Cerebellar nuclear complex (tissue), 1 donor: ENCODE measurements at places on chromosomes 2 and 18.

- DNase-seq: no peak
Measured at GRCh38 chr18:48304906-48305693, 104.1 kb downstream of the ZBTB7C start.

GRCh38 chr18:78762753-78763152, 216.9 kb upstream of the SALL3 start:
- DNase-seq: no peak

GRCh38 chr2:32715391-32715841, 87.6 kb downstream of the TTC27 start:
- no peak for DNase-seq

GRCh38 chr2:230008708-230009066, 60.0 kb downstream of the SLC16A14 start:
- no peak for DNase-seq

GRCh38 chr18:574865-575645, 5.1 kb upstream of the CETN1 start:
- DNase-seq: no peak

DNA sequence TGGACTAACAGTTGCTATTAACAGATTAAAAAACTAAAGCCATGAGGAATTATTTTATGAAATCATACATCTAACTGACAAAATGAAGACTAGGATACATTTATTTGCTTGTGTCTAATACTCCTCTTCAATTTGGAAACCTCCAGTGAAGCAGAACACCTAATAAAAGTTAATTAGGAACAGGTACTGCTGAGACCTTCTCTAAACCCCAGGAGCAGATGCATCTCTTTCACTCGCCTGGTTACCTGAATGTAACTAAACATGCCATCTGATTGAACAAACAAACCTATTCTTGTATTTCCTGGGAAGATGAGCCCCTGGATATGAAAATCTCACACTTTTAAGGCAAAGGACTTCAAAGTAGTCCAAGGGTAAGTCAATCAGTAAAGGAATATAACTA, 898.2 kb downstream of the NRXN1 start:
- peak; percentile 69 for DNase-seq

- no peak for DNase-seq
Measured at GRCh38 chr2:216424274-216424673, 12.0 kb downstream of the SMARCAL1 start.

DNA sequence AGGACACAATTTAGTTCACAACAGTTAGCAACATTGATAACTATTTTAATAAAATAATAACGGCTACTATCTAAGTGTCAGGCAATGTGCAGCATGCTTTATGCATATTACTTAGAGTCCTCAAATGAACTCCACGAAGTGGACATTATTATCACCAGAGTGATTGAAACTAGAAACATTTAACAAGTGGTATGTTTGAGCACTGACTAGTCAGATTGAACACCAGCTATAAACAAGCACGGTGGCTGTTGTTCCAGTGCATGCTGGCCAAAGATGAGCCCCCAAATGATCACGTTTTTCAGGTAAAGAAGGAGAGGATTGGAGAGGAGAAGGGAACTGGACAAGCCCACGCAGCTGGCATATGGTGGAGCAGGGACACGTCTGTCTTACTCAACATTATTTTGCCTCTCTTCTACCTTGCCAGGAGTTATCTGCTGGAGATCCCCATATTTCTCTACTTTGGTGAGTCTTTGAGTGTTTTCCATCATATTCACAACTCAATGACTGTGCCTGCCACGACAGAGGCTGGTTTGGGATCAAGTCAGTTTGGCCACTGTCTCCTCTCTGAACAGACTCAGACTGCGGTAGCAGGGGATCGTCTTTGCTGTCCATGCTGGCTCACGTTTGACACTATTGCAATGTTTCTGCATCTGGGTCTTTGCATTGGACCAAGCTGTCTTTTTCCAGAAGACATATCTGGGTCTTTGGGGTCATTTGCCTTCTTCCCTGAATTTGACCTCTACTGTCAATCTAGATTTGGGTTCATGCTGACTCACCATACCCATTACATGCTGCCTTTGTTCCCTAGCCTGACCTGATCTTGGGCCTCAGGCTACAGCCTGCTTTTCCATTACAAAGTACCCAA, 66.0 kb upstream of the ACSL3 start:
- DNase-seq: no peak

DNA sequence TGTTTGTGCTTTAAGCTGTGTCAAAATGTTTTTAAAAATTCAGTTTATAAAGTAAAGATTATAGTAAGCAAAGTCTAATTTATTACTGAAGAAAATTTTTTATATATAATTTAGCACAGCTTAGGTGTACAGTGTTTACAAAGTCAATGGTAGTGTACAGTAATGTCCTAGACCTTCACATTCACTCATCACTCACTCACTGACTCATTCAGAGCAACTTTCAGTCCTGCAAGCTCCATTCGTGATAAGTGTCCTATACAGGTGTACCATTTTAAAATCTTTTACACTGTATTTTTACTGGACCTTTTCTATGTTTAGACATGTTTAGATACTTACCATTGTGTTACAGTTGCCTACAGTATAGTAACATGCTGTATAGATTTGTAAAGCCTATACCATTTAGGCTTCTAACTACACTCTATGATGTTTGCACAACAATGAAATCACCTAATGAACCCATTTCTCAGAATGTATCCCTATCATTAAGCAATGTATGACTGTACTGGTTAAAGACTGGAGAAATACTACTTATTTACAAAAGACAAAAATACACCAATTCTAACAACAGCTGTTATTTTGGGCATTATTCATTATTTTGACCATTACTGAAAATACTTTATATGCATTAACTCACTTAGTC, 95.1 kb downstream of the STRN start:
- DNase-seq: no peak

DNA sequence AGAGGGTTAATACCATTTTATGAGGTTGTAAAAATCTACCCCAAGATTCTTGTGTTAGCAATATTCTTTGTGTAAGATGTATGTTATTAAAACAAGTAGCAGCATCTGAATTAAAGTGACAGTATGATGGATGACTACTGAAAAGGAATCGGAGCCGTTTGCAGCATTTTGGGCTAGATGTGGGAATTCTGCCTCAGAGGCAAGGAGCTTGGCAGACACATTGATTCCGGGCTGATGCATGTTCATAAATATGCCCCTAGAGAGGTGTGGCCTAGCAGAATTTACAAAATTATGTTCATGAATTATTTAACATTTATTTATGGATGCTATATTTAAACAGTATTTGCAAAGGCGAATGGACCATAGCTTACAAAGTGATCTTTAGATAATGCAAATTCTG, 389.0 kb upstream of the ETAA1 start:
- no peak for DNase-seq

GRCh38 chr2:177188482-177189469, 23.8 kb upstream of the HNRNPA3 start:
- no peak for DNase-seq

- no peak for DNase-seq
Measured at GRCh38 chr2:66217039-66217585, 217.8 kb upstream of the MEIS1 start.

- no peak for DNase-seq
Measured at GRCh38 chr2:23002234-23002633, 382.7 kb upstream of the KLHL29 start.

- no peak for DNase-seq
Measured at GRCh38 chr2:41414486-41415230, 633.2 kb upstream of the PKDCC start.

DNA sequence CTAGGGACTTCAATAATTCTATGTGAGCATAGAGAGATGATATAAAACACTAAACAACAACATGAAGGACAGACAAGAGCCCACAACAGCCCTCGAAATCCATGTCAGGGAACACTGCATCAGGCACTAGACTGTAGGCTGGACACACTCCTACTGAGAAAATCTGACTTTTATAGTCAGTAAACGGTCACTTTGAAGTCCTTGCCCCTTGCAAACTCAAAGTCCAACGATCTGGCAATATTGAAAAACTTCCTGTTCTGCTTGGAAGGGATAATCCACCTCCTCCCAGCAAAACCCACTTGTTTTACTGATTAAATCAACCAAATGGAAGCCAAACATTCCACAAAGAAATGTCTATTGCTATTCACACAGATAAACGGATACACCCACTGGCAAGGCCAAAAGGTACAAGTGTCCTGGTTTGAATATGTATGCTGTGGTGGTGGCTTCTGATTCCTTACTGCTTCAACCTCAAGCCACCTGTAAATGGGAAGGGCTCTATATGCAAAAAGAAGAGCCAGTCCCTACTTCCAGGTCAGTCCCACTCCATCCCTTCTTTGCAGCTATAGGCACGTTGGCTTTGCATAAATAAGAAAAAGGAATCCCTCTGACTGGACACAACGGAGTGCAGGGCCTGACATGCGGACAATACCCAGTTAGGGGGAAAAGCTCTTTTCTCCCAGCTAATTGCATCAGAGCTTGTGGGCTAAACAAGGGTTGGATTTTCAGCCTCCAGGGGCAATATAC, 56.6 kb downstream of the STK39 start:
- DNase-seq: no peak

GRCh38 chr2:74424139-74424992, 2.8 kb downstream of the WDR54 start:
- no peak for DNase-seq

GRCh38 chr2:102599486-102599885, 19.9 kb upstream of the SLC9A2 start:
- no peak for DNase-seq

DNA sequence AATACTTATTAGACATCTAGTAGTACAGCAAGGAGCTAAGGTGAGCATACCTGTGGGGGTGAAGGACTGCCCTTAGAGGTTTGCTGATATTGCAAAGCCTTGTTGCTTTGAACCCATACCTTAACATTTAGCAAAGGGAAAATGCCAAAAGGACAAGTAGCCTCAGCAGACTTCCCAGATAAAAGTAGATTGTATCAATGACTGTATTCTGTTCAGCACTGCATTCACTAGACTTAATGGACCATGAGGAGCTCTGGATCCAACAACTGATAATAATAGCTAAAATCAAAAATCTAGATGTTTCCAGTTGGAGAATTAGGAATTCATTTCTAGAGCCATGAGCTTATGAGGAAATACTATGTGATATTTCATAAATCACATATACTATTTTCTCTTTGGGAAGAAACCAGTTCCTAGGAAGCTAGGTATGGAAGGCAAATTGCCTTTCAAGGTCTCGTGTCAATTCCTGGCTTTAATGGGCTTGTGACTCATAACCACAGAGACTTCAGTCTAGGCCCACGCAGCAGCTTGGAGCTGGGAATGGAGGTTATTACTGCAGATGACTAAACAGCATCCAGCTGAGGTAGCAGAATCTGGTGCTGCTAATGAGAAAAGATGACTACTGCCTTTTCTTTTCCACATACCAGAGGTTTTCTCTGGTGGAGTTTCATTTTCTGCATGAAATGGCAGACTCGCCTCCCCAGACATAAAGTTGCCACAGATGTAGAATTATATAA, 191.2 kb upstream of the NABP1 start:
- DNase-seq: no peak

DNA sequence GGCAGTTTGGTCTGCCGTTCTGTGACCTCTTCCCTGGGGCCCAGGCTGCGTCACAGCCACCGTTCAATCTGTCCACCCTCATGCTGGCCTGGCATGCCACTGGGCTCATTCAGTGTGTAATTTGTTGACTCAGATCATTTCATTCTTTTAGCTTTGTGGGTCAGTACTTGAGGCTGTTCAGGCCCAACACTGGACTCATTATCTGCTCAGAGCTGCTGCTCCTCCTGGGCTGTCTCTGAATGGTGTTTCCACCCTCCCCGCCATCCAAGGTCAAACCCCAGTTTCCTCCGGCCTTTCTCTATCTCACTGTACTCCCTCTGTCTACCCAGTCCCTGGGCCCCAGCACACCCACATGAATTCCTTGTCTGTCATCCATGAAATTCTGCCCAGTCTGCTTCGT, 152.4 kb upstream of the NCK2 start:
- DNase-seq: peak; percentile 59

DNA sequence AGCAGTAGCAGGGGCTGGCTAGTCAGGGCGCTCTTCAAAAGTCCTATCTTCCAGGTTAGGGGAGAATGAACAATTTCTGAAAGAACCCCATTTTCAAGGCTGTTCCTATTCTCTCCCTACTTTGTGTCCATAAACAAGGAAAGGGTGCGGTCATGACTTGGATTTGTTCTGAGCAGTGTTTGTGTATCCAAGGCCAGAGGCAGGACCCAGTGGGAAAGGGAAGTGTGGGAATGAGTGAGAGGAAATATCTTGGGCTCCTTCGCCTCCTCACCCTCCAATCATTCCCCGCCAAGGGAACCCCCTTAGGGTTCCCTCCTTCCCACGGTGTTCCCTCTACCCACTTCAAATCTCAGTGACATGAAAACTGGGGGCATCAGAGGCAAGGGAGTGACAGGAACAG, 25.5 kb upstream of the SPTBN1 start:
- DNase-seq: no peak

DNA sequence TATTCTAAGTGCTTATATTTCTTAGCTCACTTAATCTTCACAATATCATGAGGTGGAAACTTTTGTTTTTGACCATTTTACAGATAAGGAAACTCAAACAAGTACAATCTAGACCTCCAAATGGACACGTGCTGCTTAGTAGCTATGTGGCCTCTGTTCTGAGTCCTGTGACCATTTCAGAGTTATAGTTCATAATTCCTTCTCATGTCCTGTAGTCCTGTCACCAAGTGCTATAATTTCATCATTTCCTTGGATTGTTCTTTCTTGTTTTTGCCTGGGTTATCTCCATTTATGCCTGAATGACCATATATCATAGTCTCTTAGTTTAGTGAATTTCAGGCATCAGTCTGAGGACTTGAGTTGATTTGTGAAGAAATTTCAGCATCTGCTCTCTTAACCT, 91.7 kb downstream of the NUP35 start:
- DNase-seq: no peak

DNA sequence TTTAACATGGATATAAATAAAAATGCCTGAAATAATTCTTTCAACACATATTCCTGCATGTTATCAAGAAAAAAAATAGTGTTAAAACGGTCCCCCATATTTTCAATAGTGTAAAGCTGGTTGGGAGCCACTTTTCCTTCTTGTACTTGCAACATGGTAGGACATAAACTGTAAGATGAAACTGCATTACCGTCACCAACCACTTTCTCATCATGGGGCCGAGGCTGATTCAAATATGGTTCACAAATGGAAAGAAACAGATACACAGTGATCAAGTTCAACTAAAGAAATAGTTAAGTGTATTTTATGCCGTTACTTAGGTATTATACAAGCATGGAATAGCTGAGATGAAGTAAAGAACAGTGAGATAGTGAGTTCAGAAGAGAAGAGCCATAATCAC, 360.7 kb downstream of the ZEB2 start:
- DNase-seq: no peak

DNA sequence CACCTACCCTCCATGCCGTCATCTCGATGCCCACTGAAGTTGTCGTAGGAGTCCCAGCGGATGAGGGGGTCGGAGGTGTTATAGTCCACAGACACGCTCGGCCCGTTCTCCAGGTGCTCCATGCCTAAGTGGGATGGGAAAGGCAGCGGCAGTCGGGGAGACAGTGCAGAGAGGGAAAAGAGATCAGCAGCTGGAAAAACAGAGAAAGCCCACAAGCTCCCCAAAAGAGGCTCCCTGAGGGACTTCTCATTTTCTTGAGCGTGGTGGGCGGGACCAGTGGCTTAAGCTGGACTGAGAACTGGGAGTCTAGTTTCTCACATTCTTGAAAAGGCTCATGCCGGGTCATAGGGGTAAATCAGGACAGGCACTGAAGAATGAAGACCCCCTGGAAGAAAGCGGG, 121.9 kb downstream of the TNS1 start:
- DNase-seq: no peak
